SK-N-MC (cell line): ENCODE measurements at places on chromosomes 5 and 9.

DNA sequence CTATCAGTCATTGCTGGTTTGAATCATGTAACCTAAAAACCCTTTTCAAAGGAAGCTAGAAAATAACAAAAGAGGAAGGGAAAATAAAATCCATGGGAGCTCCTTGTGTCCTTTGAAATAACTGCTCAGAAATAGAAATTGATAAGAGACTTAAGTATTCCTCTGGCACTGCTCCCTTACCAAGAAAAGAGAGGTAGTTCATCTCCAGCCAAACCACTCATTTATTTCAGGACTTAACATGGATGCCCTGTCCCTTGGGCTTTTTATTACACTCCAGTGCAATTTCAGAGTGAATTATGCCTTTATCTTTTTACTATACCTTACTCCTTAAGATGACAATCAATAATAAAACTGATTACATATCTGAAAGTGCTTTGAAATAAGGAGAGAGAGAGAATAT lies 61.0 kb downstream of the MUSK start:
- DNase-seq: no peak

- DNase-seq: no peak
Observed at GRCh38 chr5:124868676-124869075, 122.2 kb upstream of the ZNF608 start.

GRCh38 chr5:98927989-98928872 lies 576 bp downstream of the CHD1 start:
- DNase-seq: no peak

GRCh38 chr5:83472508-83473345 lies 1.2 kb downstream of the VCAN start:
- DNase-seq: no peak

- no peak for DNase-seq
Observed at GRCh38 chr5:103867857-103868598, 305.4 kb upstream of the NUDT12 start.

GRCh38 chr5:37424441-37424840 lies 45.3 kb downstream of the WDR70 start:
- DNase-seq: no peak

DNA sequence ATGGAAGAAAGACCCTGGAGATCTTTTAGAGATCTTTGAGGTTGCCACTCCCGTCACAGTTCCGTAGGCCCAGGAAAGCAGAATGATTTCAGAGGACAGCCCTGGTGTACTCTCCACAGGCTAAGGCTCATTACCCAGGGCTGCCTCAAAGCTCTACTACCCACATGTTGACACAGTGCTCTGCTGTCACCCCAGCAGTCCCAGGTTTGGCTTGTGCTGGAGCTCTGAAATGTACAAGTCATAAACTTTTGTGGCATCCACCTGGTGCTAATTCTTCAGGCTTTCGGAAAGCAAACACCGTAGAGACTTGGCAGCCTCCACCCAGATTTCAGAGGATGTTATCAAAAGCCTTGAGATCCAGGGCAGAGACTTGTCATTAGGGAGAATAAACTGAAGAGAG lies 136.5 kb downstream of the MTRR start:
- DNase-seq: no peak

GRCh38 chr5:14017904-14018303 lies 73.4 kb upstream of the DNAH5 start:
- no peak for DNase-seq

GRCh38 chr5:60207040-60207439 lies 313.5 kb upstream of the PDE4D start:
- DNase-seq: no peak

DNA sequence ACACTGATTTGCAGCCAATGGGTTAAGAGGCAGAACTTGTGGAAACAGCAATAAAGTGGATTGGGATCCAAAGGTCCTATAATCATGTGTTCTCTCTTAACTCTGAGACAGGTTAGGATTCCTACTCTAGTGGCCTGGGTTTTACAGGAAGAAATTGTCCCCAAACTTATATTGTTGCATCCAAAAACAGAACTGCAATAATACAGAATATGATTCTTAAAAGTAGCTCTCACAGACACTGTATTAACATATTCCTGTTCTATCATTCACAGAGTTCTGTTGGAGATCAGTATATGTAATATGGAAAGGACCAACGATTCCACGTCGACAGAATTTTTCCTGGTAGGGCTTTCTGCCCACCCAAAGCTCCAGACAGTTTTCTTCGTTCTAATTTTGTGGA lies at the start of gene OR13C8:
Gene OR13C8 (plus strand): TSS at position 301 of the 400 bp plus-strand sequence. CDS start 0 bp downstream, at position 301.
- DNase-seq: no peak

DNA sequence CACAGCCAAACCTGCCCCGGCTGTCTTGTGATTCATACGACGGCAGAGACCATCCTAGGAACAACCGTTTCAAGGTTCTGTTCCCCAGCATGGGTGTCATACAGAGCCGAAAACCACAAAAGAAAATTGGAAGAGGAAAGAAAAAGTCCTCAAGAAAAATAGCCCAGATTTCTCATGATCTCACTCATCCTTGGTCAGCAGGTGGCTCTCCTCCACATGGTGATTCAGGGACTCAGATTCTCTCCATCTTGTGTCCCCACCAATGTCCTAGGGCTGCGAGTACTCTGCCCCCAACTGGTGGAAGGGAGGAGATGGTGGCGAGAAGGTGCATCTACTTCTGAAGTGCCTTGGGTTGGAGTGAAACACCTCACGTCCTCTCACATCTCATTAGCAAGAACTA lies 25.6 kb downstream of the PDZD2 start:
- DNase-seq: no peak

GRCh38 chr9:35186524-35186923 lies 24.7 kb downstream of the UNC13B start:
- DNase-seq: no peak

- DNase-seq: no peak
Observed at GRCh38 chr9:91756510-91756780, 193.6 kb downstream of the ROR2 start.

- DNase-seq: no peak
Observed at GRCh38 chr5:74282490-74282889, 358.0 kb downstream of the ENC1 start.

- no peak for DNase-seq
Observed at GRCh38 chr5:166083183-166083959, 2208.1 kb upstream of the WWC1 start.

DNA sequence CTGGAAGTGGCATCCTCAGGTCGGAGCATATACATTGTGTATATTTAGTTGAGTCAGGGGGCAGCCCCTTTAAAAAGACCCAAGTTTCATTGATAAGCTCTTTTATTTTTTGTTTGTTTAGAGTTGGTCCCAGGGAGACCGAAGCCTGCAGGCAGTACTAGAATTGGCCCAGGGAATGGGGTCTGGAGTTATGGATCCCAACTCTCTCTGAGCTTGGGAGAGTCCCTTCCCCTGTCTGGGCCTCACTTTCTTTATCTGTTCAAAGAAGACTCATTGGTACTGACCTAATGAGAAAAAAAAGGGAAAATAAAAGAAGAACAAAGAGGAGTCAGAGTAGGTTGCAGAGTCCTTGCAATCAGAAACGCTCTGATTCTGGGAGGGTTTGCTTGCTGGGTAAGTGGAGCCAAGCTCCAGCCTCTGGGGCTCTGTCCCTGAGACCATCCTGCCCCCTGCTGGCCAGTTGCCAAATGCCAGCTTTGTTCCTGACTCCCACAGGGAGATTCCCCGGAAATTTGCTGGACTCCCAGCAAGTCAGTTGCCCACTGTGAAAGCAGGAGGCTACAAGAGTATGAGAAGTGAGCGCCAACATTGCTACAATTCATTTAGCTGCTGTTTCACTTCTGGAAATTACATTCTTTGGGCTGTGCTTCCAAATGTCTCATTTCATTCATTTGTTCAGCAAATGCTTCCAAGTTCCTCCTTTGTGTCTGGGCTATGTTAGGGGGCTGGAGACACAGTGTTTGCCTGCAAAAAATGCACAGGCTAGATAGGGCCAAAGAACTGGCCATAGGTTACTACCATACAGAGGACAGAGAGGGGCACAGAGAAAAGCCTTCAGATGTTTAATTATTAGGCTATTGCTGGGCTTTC lies 156.2 kb downstream of the MELK start:
- DNase-seq: peak; percentile 20

- no peak for DNase-seq
Observed at GRCh38 chr5:133129950-133130349, 78.1 kb downstream of the HSPA4 start.

DNA sequence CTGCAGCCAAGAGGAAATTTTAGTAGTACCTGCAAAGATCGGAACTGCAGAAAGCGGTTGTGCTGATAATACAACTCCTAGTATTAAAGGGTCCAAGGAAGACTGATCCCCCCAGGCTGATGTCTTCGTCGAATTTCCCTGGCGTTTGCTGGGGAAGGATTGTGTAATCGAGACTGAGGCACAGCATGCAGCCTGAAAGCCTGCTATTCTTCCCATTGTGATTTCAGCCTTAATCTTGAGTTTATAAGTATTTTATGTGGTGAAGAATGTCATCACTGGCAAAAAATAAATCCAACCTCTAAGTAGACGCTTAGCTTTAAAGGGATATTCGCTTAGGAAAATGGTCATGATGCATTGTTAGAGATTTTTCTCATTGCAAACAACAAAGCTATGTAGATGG lies 21.3 kb upstream of the LMX1B start:
- DNase-seq: peak; percentile 34

GRCh38 chr9:118331622-118332045 lies 627.4 kb downstream of the TLR4 start:
- no peak for DNase-seq

DNA sequence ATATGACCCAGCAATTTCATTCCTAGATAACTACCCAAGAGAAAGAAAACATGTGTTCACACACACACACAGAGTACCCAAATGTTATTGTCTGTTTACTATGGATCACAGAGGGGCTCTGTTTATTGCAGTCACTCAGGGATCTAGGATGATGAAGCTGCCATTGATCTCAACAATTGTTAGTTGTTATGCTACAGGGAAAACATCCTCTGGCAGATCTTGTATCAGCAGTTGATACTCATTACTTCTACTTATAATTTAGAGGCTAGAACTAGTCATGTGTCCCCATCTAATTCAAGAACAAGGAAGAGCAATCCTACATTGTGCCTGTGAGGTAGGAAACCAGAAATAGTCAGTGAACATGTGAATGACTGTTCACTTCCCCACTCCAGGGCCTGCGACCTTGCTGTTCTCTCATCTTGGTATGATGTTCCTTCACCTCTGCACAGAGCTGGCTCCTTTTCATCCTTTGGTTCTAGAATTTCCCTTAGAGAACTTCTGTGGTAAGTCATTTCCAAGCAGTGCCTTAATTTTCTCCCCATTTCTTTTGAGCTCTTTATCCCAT lies 30.3 kb downstream of the NMUR2 start:
- DNase-seq: no peak

DNA sequence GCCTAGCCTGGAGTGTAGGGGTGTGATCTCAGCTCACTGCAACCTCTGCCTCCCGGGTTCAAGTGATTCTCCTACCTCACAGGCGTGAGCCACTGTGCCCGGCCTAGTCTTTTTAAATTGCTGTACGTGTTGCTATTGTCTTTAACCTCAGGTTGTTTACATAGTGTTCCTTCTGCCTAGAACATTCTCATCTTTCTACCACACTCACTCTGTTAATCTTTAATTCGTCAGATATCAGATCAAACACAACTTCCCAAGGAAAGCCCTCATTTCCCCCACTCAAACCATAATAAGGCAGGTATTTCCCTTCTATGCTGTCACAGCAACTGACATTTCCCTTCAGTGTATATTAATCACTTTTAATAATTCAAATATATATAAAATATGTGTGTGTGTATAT lies 1310.0 kb upstream of the C9orf72 start:
- no peak for DNase-seq

DNA sequence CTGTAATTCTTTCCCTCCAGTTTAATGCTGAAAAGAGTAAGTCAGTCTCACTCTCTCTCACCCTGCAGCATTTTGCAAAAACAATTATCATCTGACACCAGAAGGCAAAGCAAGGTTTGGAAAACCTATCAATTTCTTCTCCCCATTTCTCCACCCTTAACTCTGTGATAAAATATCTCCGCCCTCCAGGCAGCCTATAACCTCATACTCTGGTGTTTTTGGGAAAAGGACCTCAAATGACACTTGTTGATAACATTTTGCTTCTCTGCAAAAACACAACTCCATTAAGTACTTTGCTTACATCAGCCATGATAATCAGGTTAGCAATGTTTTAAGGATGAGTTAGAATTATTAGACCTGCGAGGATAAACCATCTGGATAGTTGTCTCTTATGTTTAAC lies 2.3 kb downstream of the ANKH start:
- DNase-seq: no peak

GRCh38 chr5:127564002-127564769 lies 46.7 kb downstream of the PRRC1 start:
- DNase-seq: peak; percentile 16

- no peak for DNase-seq
Observed at GRCh38 chr9:84597131-84597530, 72.4 kb upstream of the NTRK2 start.

DNA sequence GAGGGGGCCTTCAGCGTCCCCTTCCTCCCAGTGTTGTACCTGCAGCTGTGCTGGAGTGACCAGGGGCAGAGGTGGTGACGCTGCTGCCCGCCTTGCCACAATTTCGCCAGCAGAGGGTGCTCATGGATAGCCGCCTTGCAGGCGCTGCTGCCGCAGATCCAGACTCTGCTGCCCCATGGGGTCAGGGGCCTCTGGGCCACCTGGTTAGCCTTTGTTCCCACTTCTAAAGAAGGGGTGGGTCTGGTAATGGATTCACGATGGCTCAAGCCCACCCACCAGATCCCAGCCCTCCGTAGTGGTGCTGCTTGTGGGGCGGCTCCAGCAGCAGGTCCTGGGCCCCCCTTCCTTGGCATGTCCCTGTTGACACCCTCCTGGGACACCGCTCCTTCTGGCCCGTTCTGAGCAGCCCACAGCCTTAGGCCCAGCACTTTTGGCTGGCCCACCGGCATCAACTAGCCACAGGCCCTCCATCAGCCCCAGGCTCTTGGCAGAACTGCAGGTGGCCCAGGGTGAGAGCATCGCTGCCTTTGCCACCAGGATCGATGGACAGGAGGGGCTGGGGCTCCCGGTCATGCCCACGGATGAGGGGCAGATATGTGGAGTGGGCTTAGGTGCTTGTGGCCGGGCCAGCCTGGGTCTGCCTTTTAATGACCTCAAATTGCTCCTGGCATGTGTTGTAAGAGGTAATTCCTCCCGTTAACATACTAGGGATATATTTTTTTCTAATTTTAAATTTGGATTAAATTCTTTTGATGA lies 57.2 kb downstream of the COL5A1 start:
- DNase-seq: no peak

- DNase-seq: no peak
Observed at GRCh38 chr9:130681769-130682420, 11.7 kb upstream of the EXOSC2 start.

DNA sequence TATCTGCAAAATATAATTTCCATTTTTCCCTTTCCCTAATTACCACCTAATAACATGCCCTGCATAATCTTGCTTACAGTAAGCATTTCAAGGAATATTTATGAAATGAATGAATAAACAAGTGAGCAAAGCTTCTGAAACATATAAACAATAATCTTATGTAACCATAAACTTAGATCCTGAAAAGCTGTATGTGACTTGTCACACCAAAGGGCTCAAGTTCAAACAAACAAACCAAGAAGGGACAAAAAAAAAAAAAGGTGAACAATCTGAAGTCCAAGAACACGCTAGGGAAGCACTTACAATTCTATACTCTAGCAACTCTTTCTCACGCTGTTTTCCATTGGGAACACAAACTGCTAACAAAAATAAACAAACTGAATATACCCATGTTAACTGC lies 36.3 kb downstream of the PLPP1 start:
- no peak for DNase-seq

GRCh38 chr5:179183481-179183880 lies 123.3 kb downstream of the ZNF354C start:
- no peak for DNase-seq
